ENCODE measurements at places on chromosomes 12 and 14.

DNA sequence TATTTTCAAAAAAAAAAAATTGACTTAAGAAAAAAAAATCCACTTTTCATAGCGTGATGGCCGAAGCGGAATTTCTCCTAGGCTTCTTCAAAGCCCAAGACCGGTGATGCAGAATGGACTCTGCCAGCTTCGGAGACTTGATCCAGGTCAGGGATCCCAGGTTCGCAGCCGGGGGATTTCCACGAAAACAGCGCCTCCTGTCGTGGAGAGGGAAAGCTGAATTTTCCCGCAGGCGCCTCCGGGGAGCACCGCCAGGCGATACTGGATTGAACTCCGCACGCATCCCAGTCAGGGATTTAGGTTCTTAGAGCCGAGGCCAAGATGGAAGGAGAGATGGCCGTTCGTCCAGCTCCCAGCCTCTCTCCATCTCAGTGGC, 2.1 kb downstream of the TTC6 start:
- no peak for DNase-seq

DNA sequence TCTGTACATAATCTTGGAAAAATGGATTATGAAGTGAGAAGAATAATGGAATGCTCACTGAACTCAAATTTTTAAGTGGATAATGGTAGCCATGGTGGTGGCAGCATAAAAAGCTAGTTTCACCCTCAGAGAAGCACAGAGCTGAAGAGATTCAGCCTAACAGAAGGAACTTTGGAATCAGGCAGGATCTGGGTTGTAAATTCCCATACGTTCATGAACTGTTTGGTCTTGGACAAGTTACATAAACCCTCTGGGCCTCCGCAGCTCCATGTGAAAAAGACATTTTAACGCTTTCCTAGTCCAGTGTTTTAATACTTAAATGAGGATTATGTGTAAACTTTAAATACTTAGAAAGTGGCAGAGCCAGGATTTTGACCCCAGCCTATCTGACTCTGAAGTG, 26.6 kb downstream of the JKAMP start:
- no peak for DNase-seq

DNA sequence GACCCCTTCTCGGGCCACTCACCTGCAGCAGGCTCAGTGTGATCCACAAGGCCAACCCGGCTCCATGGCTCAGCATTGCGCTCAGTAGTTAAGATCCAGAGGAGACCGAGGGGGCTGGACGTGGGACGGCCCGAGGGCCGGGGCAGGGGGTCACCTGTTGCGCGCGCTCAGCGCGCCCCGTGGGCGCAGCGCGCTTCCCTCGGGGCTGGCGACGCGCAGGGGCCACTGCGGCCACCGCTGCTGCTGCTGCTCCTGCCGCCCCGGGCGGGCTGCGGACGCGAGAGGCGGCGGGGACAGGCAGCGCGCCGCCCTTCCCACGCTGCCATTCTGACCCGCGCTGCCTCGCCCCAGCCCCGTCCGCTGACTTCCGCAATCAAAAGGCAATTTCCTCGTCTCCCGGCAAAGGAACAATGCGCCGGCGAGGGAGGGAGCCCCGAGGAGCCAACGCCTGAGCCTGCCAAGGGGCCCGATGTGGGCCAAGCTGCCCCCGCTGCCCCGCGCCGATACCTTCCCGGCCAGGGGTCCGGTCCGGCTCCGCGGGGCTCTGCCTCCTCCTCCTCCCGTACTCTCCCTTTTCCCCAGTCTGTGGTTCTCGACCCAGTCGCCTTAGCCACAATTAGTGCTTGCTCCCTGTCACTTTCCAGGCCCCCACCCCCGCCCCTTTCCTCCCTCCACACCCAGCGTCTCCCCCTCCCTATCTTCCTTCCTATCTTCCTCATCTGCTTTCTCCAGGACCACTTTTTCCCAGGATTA, 27.3 kb downstream of the PTPRB start:
- peak; percentile 36 for DNase-seq

DNA sequence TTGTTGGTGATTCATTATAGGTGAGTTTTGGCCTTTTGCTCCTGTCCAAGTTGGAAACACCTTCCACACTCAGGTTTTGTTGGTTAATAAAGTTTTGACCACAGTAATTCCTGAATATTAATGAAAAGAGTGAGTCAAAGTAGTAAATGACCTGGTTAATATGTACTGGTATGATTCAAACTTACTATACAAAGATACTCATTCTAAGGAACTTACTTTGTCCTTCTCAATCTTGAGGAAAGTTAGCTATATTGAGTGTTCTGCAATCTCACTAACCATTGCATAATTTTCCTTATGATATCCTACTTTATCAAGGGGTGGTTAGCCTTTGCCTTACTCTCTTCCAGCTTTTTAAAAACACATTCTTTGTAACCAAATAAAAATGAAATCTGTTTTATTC, 20.9 kb upstream of the HECTD1 start:
- no peak for DNase-seq

DNA sequence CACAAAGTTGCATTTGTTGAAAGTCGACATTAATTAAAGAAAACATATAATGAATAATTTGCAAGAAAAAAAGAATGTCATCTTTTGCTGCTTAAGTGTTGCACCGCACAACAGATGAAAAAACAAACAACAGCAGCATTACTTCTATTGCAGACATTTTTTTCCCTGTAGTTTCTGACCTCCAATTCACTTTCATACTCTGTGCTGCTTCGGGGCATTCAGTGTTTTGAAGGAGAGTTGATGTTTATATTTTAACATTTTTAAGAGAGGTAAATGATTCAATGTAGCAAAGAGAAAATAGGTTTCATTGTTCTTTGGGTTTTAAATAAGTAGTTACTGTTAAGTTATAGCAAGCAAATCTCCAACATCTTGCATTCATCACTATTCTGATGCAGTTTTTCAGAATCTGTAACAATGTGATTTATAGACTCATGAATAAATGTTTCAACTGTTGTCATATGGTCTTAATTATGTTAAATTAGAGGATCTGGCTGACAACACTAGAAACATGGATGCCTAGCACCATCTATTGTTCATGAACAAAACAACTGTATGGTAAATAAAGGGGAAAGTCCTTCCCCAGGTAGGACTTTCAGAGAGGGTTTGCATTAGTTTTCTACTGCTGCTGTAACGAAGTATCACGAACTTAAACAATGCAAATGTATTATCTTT, 168.1 kb downstream of the BCAT1 start:
- DNase-seq = peak; percentile 9

DNA sequence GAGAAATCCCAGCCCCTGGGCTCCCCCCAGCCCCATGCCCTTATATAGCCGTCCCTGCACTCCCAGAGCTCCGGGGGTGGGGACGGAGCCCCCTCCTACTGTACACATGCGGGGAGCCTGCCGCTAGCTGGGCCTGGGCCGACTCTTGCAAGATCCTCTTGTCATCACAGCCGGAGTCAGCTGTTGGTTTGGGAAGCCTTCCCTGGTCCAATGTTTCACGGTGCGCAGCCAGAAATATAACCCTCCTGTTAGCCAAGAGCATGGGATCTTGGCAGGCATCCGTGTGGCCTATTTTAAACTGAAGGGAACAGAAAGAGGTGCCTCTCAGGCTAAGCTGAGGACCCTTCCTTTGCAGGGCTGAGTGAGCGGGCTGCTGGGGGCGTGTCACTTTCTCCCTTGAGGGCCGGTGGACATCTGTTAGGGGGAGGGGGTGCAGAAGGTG, 175.3 kb downstream of the TSPAN9 start:
- DNase-seq = no peak

GRCh38 chr12:13026286-13026685, 17.9 kb upstream of the FAM234B start:
- DNase-seq = no peak

- DNase-seq = no peak
These were observed 368.0 kb upstream of the PDE3A start for GRCh38 chr12:20000229-20000849.

GRCh38 chr12:58564721-58565120, 355.6 kb downstream of the LRIG3 start:
- DNase-seq = peak; percentile 90

GRCh38 chr14:92005019-92005418, 34.8 kb downstream of the TRIP11 start:
- no peak for DNase-seq

- no peak for DNase-seq
These were observed 162.0 kb downstream of the IPO8 start for GRCh38 chr12:30533558-30534265.

DNA sequence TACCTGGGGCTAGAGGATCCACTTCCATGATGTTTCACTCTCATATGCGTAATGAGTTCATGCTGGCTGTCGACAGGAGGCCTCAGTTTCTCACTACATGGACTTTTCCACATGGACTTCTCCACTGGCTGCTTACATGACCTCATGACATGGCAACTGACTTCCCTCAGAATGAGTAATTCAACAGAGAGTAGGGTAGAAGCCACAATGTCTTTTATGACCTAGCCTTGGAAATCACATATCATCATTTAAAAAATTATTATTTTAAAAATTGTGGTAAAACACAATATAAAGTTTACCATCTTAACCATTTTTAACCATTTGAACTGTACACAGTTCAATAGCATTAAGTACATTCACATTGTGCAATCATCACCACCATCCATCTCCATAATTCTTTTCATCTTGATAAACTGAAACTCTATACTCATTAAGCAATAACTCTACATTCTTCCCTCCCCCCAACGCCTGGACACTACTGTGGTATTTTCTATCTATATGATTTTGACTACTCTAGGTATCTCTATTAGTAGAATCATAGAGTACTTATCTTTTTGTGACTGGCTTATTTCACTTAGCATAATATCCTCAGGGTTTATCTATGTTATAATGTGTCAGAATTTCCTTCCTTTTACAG, 144.5 kb downstream of the TGFB3 start:
- DNase-seq = no peak

- DNase-seq = peak; percentile 86
These were observed 32.8 kb upstream of the CMKLR1 start for GRCh38 chr12:108371801-108372344.

DNA sequence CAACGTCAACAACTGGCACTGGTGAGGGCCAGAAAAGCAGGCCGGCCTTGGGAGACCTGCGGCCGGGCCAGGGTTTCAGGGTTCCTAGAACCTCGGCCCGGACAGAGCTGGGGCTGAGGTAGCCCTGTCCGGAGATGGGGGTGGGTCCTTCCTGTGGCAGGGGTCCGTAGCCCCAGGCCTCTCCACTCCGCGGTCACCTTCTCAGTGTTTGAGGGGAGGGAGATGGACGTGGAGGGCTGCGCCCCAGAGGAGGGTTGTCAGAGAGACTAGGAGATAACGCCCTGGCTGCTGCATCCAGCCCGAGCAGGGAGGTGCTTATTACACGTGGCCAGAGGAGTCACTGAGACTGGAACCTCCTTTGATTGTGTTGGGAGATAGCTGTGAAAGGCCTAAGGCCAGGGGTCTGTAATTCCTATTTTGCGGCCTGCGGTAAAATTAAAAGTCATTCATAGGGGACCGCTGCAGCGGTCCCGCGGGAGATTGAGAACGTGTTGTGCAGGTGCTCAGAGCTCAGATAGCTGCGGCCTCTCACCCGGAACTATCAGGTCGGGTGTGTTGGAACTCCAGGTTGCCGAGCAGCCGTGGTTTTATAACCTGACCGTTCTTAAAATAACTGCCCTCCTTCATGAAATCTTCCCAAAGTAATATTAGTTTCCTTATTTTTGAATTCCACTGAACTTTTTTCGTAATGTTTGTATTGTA, 507 bp downstream of the AHSA1 start:
- peak; percentile 23 for DNase-seq

GRCh38 chr12:116693286-116694227, 44.3 kb downstream of the SPRING1 start:
- no peak for DNase-seq

DNA sequence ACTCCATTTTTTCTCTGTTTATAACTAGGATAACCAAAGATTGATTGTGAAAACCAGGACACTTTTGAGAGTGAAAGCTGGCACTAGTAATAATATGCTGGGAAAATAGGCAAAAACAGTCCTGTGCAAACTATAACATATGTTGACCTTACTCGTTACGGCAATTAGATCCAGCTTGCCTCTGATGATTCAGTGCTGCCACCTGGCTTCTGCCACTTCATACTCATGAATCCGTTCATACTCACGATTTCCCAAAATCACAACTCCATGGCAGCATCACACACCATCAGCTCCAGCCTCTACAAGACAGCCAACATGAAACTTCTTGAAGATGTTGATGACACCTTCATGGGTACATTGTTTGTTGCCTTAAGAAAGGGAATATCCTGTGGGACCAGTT, 49.1 kb upstream of the CAND1 start:
- no peak for DNase-seq

DNA sequence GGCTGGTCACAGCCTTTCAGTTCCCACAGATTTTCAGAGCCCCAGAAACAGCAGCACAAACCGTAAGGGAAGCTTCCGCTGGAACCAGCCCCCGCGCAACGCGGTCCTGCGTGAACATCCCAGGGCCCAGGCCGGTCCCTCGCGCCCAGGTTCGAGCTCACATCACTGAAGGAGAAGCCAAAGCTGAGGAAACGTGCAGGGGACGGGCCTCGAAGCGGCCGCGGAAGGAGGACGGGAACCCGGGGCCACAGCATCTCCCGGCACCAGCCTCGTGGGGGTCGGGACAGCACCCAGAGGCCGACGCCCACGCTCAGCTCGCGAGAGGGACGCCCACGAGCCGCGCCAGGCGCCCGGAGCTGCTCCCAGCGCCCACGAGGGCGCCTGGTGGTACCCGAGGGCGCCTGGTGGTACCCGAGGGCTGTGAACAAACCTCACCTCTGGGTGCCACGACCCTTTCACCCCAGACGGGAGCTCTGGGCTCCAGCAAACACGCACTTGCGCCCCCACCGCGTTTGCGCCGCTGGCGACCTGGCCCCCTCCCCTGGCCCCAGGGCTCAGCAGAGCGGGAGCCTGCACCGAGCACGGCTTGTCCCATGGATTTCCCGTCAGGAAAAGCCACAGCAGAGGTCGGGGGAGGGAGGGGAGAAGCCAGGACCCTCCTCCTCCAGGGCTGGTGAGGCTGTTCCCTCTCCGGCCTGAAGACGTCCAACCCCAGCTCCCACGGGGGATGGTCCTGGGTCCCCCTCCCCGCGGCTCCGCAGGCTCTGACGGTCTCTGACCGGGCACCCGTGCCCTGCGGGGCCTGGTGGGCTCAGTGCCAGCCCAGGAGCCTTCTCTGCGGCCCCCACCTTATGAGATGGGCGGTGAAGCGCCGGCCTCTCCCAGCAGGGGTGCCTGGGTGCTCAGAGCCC, 6.9 kb downstream of the LRCOL1 start:
- no peak for DNase-seq

GRCh38 chr12:106125351-106126095, 13.2 kb downstream of the NUAK1 start:
- no peak for DNase-seq

DNA sequence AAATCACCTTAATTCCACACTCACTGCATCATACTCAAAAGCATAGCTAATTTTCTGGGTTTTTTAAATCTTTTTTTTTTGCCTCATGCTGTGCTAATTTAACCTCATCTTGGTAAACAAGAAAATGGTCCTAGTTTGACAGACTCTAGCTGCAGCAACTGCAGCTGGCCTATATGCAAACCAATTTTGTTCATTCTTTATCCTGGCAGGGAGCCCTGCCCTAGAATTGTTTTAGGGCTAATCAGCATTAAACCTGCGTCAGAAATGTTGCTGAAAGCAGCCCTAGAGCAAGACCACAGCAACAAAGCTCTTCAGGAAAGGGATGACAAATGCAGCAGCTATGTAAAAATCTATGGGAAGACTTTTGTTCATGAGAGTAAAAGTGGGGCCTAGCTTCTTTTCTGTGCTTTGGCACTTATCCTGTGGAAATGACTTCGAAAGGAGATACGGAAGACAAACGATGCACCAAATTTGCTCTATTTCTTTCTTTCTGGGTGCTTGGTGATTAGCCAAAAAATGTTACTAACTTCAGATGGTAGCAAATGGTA, 72.2 kb downstream of the DENND5B start:
- peak; percentile 100 for DNase-seq

- no peak for DNase-seq
These were observed 83.0 kb upstream of the FZD10 start for GRCh38 chr12:130079279-130079678.
